ENCODE measurements at places on chromosomes 5 and 9. TPM values are rescaled to one million over a fixed set of nuclear protein-coding genes. Genes with fewer than 3 reads are reported as not detected.

OR1J2 gene
- polyA plus RNA-seq, result not detected

CD180 gene
- polyA plus RNA-seq, result not detected

MYMK gene
- not detected for polyA plus RNA-seq

LCN1 gene
- polyA plus RNA-seq, result not detected

DBH gene
- not detected for polyA plus RNA-seq

SVEP1 gene
- 0.42 TPM for polyA plus RNA-seq

AK8 gene
- polyA plus RNA-seq, result 1.2 TPM

GMCL2 gene
- not detected for polyA plus RNA-seq

PCBD2 gene
- polyA plus RNA-seq, result 6.0 TPM

CCL27 gene
- polyA plus RNA-seq, result 2.9 TPM

ANKRD31 gene
- polyA plus RNA-seq, result 0.62 TPM

SV2C gene
- 0.88 TPM for polyA plus RNA-seq

CDX1 gene
- not detected for polyA plus RNA-seq

PCDHA1 gene
- polyA plus RNA-seq, result not detected

DYNC2I2 gene
- 82.5 TPM for polyA plus RNA-seq

SLC1A1 gene
- 30.8 TPM for polyA plus RNA-seq

GAS1 gene
- 1.6 TPM for polyA plus RNA-seq

PSAT1 gene
- 16.9 TPM for polyA plus RNA-seq

PCDHA10 gene
- polyA plus RNA-seq, result 6.7 TPM

CKMT2 gene
- not detected for polyA plus RNA-seq

SPTAN1 gene
- polyA plus RNA-seq, result 287 TPM

ADAMTS6 gene
- 0.58 TPM for polyA plus RNA-seq

SPAG8 gene
- polyA plus RNA-seq, result 4.2 TPM

NUTM2G gene
- 0.18 TPM for polyA plus RNA-seq

BSPRY gene
- not detected for polyA plus RNA-seq

ZNF79 gene
- polyA plus RNA-seq, result 2.9 TPM

DMRT3 gene
- polyA plus RNA-seq, result not detected

All from neural cell (in vitro differentiated cells).